Posterior vena cava (tissue), 2 donors: ENCODE measurements at places on chromosomes 3 and 15. TPM values are rescaled to one million over a fixed set of nuclear protein-coding genes. Genes with fewer than 3 reads are reported as not detected.

Gene CD200
- total RNA-seq, result 17.7 TPM

Gene ROPN1
- not detected for total RNA-seq

Gene MST1R
- 1.2 TPM for total RNA-seq

Gene LRTM1
- total RNA-seq, result not detected

Gene SEMA3G
- 17.7 TPM for total RNA-seq

Gene ZDHHC23
- total RNA-seq, result 0.93 TPM

Gene CSTA
- 3.5 TPM for total RNA-seq

Gene GOLGA8F
- total RNA-seq, result not detected

Gene VIPR1
- 2.2 TPM for total RNA-seq

Gene ZNF502
- 5.8 TPM for total RNA-seq

Gene ALPK3
- 27.3 TPM for total RNA-seq

Gene ACOX2
- total RNA-seq, result 11.9 TPM

Gene SETD2
- total RNA-seq, result 49.3 TPM

Gene FES
- 41.8 TPM for total RNA-seq

Gene PLS1
- 0.86 TPM for total RNA-seq

Gene CLDN18
- not detected for total RNA-seq

Gene PLSCR1
- total RNA-seq, result 95.5 TPM

Gene CCR9
- not detected for total RNA-seq

Gene CHRM5
- total RNA-seq, result not detected

Gene RBM5
- 108 TPM for total RNA-seq

Gene DUOXA1
- total RNA-seq, result 0.81 TPM

Gene NEDD4
- total RNA-seq, result 13.7 TPM

Gene ALDH1A3
- 29.9 TPM for total RNA-seq

Gene GALNT15
- total RNA-seq, result 130 TPM

Gene GNAI2
- total RNA-seq, result 265 TPM

Gene C3orf20
- total RNA-seq, result not detected

Gene CDHR4
- total RNA-seq, result 0.29 TPM

Gene CNTN4
- 48.3 TPM for total RNA-seq

Gene CFAP92
- 0.14 TPM for total RNA-seq

Gene HGD
- total RNA-seq, result 0.83 TPM

Gene PP2D1
- not detected for total RNA-seq

Gene ADAMTS9
- 105 TPM for total RNA-seq

Gene ROBO2
- 3.4 TPM for total RNA-seq

Gene NANOGP8
- 0.48 TPM for total RNA-seq

Gene SLC28A1
- not detected for total RNA-seq

Gene TUSC7
- total RNA-seq, result not detected

Gene SAMMSON
- 0.28 TPM for total RNA-seq

Gene IP6K2
- 33.1 TPM for total RNA-seq

Gene SCN11A
- total RNA-seq, result 0.29 TPM

Gene LMCD1
- total RNA-seq, result 221 TPM

Gene TF
- total RNA-seq, result 1.0 TPM

Gene CD276
- total RNA-seq, result 137 TPM

Gene SFMBT1
- 9.8 TPM for total RNA-seq

Gene MYLK
- 1,887 TPM for total RNA-seq

Gene IL5RA
- 0.46 TPM for total RNA-seq

Gene ACP3
- total RNA-seq, result 1.3 TPM
